ENCODE measurements at places on chromosomes 2 and 18.
A peak's percentile ranks its signal among the peaks of the same experiment; 100 is the strongest.

- no peak for DNase-seq
These were observed 17.1 kb downstream of the SLC8A1 start for GRCh38 chr2:40434731-40435271.

DNA sequence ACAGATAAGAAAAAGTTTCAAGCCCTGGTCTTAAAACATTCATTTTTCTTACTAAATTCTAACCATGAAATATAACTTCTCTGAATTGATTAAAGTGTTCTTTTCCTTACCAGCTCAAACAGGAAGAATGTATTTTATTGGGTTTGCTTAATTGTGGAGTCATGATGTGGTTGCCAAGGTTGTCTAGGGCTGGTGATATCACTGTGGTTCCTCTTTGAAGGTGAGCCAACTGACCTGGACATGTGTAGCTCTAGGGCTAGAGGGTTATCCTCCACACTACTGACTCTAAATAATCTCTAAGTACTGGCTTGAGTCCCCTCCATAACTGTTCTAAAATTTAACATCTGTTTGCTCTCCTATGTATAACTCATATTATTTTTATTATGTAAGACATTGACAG lies 529.6 kb downstream of the PIK3C3 start:
- no peak for DNase-seq

DNA sequence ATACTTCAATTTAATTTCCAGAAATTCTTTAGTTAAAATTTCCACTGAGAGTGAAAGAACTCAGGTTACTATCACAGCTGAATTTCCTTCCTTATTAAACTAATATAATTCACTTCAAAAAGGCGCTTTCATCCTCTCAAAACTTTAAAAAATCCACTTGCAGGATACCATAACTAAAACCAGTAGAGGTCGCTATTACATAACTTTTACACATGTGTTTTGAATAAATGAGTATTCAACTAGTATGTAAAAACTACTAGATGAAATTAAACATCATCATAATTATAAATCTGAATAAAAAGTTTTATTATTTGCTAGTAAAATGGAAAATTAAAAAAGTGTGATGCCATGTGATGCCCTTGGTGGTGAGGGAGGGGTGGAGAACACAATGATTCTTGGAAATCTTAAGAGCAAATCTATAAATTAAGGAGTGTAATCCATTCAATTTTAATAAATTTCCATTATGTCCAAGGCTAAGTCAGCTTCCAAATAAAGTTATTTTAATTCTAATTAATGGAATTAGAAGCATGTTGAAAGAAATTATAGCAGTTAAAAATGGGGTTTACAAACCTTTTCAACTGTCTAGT lies 61.4 kb downstream of the SOS1 start:
- DNase-seq: no peak

- DNase-seq: no peak
These were observed 68.2 kb downstream of the ZNF385B start for GRCh38 chr2:179793238-179793637.

DNA sequence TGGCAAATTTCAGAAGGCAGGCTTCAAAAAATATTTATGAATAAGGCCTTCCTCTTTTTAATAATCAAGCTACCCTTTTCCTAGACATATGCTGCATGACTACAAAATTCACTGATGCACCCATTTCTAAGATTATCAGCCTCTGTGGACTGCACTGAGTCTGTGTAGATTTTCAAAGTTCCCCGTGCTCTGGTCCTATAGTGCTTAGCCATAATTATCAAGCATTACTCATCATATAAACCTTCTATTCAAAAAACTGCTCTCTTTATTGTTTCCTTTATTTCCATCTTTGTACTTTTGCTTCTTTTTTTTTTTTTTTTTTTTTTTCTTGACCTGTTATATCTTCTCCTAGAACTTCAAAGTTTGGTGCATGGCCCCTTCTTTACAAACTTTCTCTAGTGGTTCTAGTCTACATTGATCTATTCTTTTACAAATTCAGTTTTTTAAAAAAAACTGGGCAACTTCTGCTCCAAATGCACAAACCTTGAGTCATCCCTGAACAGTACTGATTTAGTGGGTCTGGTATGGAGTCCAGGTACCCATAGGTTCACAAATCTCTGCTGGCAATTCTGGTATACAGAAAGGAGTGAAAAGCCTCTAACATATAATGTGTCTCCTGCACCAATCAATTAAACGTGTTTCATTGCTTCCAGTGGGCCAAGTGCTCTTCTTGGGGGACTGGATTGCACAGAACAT lies 481.9 kb downstream of the NUP35 start:
- no peak for DNase-seq

GRCh38 chr2:234964631-234965461 lies 13.0 kb downstream of the SH3BP4 start:
- no peak for DNase-seq

GRCh38 chr2:28232295-28232694 lies 160.4 kb upstream of the FOSL2 start:
- no peak for DNase-seq

DNA sequence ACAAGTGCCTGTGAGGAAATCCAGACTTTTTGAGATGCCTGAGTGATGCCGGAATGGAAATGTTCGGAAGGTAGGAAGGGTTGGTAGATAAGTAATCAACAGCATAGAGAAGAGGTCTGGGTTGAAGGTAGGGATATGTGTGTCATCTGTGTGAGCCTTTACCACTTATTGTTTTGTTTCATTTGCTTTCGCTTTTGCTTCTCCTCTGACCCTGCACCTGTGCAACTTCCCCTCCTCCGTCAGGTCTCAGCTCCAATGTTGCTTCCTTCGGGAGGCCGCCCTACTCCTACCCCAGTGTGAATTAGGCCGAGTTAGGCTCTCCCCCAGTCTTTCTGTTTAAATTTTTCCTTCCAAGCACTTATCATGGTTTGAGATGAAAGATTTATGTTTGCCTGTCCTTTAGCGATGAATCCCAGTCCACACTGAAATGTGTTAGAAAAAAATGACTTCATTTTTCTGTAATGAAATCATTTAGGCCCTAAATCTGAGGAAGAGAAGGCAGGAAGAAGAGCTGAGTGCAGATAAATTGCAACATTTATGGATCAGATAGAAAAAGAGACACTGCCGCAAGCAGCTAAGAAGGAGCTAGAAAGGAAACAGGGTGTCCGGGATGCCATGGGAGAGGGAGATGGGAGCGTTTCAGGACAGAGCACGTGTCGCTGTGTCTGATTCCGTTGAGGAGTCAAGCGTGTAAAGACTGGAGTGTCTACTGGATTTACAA lies 139.6 kb upstream of the PELI1 start:
- peak; percentile 16 for DNase-seq

GRCh38 chr2:55620123-55620779 lies 2.8 kb upstream of the PPP4R3B start:
- DNase-seq: no peak

DNA sequence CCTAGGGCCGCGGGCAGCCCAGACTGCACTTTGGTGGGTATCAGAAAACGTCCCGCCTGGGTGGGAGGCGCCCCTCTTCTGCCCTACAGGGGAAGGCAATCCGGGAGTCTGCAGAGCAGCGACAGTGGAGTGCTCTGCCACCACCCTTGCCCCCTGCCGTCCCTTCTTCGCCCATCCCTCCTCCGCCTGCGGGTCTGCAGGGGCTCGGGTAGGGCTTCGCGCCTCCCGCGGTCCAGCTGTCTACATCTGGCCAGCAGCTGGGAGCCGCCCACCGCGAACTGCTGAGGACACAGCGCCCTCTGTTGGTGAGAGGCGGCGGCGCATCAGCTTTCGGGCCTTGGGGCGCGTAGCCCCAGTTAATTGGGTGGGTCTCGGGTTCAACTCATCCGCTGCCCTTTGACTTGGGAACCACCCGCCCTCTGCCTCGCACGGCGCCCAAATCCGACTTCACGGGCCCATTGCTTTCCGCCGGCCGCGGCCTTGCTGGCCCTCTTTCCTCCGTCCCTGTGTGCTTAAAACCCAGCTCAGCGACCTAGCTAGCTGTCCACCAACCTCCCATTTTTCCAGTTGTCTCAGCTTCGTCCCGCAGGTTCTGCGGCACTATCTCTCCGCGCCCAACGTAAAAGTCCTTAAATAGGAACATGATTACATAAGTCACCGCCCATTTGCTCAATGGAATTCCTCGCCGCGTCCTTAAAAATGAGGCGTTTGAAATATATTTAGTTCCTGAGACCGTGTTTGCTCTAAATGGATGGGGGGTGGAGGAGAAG lies 17.6 kb downstream of the WNT10A start:
- DNase-seq: peak; percentile 77

DNA sequence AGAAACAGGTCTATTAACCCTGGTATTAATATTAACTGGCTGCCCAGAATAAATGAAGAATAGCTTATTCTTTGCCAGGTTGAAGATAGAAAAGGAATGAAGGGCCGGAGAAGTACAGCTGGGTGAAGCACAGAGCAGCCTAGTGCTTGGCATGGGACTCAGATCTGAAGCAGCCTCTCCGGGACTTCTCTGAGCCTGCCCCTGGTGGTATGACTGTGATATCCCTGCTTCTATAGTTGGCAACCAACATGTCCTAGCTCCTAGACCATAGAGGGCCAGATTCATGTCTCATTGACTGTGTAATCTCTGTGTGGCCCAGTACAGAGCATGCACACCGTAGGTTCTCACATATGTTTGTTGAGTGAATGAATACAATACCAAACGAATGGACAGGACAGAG lies 107.8 kb downstream of the MSH2 start:
- no peak for DNase-seq

DNA sequence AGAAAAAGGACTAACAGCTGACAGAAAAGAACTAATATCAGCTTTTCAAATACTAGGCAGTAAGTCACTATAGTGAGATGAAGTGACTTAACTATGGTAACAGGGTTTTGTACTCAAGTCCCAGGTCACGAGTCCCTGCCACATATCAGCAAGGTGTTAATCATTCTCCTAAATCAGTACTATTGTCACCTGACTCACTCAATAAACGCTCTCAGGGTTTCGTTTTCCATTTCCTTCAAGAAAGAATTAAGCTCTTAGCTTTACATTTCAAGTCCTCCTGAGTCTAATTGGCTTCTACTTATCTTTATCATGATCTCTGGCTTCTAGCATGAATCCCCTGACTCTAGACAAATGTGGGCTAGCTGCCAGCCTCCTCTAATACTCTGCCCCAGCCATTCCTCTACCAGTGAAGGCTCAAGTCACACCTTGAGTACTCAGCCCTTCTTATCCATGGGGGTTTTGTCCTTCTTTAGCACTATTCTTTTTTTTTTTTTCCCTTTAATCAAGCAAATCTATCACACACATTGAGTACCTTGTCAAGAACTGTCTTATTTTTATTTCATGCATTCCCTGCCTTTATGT lies 20.0 kb downstream of the BUB1 start:
- no peak for DNase-seq

GRCh38 chr2:44943693-44944101 lies 2.2 kb downstream of the SIX3 start:
- no peak for DNase-seq

- peak; percentile 20 for DNase-seq
These were observed 144.7 kb upstream of the ITGA4 start for GRCh38 chr2:181312515-181312927.

DNA sequence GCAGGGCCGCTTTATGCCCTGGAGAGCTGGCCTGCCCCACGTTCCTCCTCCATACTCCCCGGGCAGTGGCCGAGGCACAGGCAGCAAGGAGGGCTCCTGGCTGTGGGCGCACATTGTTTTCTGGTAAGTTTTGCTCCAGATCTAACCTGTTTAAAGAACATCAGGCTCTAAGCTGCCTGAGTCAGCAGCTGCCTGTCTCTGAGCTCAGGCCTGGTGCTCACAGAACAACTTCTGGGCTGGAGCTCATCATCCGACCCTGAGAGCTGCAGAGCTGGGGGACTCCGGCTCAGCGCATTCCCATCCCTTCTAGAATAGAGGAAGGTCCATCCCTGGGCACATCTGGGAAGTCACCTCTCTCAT lies 54.5 kb upstream of the PXDN start:
- DNase-seq: no peak

GRCh38 chr2:17752246-17752645 lies 1.4 kb downstream of the SMC6 start:
- DNase-seq: no peak

GRCh38 chr2:23926290-23926749 lies 603 bp downstream of the ATAD2B start:
- peak; percentile 40 for DNase-seq

DNA sequence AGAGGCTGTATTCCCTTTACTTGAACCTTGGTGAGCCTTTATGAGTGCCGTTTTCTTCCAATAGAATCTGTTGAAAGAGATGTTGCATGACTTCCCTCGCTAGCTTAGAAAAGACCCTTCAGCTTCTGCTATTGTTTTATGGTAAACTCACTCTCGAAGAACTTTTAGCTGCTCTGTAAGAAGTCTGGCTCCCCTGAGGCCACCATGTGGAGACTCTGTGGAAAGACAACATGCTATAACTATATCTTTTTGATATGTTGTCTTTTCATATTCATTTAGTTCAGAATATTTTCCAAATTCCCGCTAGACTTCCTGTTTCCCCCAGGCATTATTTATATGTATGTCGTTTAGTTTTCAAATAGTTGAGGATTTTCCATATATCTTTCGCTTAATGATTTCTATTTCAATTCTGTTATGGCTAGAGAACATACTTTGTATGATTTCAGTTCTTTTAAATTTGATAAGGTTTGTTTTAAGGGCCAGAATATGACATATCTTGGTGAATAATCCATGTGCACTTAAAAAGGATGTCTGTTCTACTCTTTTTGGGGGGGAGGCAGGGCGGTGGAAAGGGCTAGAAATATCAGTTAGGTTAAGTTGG lies 64.1 kb downstream of the PTPN4 start:
- no peak for DNase-seq

DNA sequence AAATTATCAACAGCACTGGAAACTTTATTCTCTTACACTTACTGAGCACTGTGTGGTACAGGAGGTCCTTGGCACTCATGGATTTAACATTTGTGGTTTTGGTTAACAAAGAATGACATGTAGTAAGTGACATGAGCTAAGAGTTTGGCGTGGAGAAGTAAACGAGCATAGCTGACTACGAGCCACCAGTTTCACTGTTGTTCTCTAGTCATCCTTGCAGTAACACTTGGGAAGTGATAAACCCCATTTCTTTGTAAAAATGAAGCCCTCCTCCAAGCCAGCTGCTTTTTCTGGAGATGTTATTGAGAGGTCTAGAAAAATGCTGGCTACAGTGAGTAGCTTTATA lies 32.7 kb downstream of the QPCT start:
- DNase-seq: peak; percentile 9

GRCh38 chr2:134338208-134338607 lies 84.3 kb downstream of the MGAT5 start:
- DNase-seq: no peak

GRCh38 chr2:230888824-230889400 lies 24.2 kb downstream of the ITM2C start:
- DNase-seq: no peak

GRCh38 chr2:98932164-98932563 lies 3.9 kb downstream of the CRACDL start:
- no peak for DNase-seq

GRCh38 chr18:2881840-2882195 lies 35.0 kb downstream of the EMILIN2 start:
- DNase-seq: no peak
